ENCODE measurements at places on chromosomes 6 and 20.
A peak's percentile ranks its signal among the peaks of the same experiment; 100 is the strongest.

DNA sequence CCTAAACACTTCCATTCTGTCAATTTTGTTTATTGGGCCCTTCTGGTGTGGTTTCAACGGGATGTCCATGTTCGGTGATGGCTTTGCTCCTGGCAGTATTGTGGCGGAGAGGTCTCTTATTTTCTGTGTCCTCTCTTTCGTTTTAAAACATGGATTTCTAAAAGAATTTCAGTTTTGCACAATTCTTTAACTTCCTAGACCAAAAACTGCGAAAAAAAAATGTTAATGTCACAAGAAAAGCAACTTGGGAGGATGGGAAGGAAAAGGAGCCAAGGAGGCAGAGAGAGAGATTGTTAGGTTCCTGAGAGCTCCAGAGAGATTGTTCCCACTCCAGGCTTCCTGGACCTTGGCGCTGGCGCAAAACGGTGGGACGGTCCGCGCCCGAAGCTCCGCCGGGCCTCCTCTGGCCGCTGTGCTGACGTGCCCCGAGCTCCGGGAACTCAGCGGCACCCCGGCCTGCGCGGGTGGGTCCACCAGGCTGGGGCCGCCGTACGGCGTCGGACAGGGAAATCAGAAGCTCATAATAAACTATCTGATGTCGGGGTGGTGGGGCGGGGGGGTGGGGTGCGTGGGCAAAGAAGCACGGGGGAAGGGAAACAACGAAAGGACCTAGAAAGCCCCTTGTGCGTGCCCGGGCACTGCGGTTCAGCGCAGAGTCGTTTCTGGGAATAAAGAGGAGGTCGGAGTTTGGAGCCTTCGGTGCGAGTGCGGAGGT is 951 bp upstream of the OLIG3 start:
- no peak for DNase-seq

DNA sequence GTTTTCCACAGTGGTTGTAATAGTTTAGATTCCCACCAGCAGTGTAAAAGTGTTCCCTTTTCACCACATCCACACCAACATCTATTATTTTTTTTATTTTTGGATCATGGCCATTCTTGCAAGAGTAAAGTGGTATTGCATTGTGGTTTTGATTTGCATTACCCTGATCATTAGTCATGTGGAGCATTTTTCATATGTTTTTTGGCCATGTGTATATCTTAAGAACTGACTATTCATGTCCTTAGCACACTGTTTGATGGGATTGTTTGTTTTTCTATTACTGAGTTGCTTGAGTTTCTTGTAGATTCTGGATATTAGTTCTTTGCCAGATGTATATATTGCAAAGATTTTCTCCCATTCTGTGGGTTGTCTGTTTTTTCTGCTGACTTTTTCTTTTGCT is 820.1 kb downstream of the TENT5A start:
- no peak for DNase-seq

DNA sequence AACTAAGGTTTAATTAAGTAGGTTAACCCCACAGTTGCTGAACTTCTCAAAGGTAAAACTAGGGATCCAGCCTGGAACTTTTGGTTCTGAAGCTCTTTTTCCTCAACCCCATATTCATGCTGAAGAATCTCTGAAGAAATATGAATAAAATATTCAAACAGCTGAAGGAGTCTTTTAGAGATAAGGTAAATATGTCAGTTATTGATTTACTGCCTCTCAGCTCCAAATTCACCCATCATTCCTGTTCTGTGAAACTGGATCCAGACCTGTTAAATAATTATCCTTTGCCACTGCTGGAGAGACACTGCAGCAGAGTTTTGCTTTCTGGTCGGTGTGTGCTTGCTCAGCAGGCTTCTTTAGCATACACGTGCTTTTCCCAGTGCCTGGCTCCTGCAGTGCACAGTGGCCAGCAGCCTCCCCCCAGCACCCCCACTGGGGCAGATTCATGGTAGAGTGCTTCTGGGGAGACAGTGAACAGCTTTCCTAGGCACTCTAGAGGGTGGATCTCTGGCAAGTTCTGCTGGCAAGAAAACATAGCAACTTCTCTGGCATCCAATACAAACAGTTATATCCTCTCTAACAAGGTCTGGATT is 62.0 kb upstream of the BCLAF1 start:
- DNase-seq: peak; percentile 22

GRCh38 chr20:9359561-9360308 is 154.7 kb upstream of the LAMP5 start:
- DNase-seq: peak; percentile 65

DNA sequence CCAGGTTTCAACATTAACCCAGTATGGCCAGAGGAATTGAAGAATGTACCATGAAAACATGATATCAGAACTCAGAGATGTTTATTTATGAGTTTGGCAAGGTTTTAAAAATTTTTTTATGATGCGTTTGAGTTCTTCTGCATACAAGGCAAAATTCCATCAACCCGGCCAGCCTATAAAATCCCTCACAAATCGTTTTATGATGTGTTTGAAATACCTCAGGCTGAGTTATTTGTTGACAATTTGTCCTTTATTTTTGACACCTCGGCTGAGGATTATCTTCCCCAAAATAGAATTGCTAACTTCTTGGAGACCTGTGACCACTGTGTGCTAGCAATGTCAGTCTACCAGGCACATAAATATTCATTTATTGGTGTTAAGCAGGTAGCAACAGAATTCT is 91.9 kb upstream of the SLC24A3 start:
- no peak for DNase-seq

DNA sequence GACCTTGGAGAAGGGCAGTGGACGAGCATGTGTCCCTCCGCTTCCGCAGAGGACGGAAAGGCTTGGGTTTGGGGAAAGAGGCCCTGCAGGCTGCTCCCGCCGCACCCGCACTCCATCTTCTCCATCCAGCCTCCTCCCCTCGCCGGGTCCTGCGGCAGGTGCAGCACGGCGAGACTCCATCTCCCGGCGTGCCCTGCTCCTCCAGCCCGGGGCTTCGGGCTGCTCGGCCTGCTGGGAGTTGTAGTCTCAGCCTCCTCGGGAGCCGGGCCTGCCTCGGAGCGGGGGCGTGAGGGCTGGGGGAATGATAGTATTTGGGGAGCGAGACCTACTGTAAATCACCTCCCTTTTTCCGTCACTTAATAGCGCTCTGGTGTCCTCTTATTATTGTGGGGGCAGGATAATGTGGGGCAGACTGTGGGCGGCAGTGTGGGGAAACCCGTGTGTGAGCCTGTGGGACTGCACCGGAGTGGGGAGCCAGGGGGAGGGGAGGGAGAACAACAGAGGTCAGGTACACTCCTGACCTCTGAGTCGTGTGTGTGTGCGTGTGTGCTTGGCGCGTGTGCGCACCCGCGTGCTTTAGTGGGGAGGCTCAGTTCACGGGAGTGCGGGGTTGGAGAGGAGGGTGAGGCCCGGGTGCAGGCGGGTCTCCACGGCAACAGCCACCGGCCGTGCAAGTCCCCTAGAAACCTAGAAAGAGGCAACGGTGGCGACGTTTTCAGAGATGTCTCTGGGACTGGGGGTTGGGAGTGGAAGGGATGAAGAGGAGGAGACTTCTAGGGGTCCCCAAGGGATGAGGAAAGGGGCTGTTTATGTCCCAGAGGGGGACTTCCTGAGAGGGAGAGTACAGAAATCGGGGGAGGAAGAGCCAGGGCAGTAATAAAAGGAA is 4.1 kb downstream of the TTBK1 start:
- DNase-seq: peak; percentile 80

DNA sequence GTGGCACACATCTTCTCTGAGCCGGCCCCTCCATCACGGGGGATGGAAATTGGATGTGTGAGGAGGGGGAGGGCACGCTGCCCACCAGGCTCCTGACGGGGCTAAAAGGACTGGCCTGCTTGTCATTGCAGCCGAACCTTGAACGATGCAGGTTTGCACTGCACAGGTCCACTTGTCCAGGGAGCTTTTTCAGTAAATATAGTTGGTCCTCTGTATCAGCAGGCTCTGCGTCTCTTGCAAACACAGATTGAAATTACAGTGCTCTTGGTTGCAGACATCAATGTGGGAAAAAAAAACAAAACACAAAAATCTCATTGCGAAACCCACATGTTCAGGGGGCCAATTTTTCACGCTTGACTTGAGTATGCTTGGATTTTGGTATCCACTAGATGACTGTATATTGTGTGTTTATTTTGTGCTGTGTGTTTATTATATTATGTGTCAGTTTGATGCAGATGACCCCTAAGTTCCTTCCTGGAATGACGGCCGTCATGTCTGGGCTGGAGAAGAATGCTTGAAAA is 29.2 kb downstream of the ERMARD start:
- DNase-seq: no peak

DNA sequence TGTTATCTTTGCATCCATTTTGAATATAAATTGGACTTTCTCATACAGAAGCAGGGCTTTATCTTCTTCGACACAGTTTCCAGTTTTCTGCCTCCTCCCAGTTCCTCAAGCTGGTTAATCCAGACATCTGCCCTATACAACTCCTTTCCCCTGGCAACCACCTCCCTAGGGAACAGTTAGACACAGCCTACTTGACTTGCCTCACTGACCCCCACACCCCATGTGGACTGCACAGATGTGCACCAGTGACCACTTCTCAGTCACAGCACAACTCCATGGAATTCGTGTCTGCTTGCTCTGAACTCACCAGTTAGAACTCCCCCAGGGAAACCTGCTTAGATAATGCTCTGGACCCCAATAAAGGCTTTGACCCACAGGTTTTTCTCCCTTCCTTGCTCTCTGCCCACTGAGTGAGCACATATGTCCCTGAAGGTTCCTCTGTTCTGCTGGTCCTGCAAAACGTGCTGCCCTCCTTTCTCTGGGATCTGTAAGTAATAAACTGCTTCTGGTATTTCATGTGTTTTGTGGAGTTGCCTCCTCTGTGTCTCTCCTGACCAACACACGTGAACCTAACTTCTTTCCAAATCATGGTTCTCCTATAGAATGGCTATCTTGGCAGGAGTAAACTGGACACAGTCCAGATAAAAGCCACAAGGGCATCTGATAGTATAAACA is 351.2 kb downstream of the CD83 start:
- no peak for DNase-seq

DNA sequence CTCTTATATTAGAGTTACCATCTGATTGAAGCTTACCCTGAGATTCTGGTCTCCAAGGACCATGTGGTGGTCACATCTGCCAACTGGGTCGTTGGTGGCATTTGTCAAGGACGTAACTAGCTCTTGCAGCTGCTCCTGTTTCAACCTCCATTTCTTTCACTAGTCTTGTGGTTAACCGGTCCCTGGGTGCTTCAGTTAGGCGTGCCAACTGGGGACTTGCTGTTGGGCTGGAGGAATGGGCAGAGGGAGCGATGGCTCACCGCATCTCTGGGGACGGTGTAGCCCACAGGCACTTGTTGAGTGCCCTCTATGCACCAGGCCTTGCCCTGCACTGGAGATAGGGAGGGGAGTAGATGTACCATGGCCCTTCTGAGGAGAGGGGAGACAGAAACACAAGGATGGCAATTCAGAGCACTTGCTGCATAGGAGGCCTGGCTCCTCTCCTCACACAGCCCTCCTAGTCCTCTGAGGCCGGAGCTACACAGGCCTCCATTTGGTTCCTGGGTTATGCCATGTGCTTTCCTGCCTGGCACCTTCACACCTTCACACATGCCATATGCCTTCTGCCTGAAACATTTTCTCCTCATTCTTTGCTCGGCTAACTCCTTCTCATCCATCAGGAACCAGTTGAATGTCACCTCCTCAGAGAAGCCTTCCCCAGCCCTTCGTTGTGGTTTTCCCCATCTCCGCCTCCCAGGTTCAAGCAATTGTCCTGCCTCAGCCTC is 20.0 kb upstream of the ASXL1 start:
- no peak for DNase-seq

DNA sequence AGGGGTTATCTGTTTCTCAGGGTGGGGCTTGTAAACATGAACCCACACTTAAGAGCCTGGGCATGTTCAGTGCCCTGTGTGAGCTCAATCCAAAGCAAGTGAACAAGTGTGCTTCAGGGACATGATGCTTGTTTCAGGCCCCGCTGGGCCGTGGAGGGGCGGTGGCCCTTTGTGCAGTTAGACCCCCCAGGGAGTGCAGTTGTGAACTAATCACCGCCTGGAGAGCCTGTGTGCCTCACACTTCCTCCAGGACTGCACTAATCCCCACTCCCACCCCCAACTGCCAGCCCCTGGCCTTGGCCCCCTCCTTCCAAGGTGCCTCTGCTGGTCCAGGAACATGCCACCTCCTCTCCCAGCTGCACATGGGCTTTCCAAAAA is 58.1 kb downstream of the RREB1 start:
- DNase-seq: no peak

DNA sequence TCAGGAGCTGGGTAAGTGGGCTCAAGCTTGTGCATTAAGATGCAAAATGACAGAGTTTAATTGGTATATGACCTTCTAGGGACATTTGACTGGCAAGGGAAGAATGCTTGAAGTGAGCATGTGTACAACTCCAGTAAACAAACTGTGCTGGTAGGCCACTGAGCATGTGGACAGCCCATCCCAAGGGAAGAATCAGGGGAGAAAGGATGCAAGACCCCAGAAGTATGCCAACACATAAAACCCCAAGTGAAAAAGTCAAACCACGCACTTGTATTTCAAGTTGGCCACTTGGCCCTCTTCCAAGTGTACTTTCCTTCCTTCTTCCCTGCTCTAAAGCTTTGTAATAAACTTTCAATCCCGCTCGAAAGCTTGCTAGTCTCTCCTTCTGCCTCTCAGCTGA is 10.4 kb upstream of the THBD start:
- no peak for DNase-seq

- no peak for DNase-seq
Measured at GRCh38 chr6:42118162-42119001, 24.0 kb downstream of the C6orf132 start.

DNA sequence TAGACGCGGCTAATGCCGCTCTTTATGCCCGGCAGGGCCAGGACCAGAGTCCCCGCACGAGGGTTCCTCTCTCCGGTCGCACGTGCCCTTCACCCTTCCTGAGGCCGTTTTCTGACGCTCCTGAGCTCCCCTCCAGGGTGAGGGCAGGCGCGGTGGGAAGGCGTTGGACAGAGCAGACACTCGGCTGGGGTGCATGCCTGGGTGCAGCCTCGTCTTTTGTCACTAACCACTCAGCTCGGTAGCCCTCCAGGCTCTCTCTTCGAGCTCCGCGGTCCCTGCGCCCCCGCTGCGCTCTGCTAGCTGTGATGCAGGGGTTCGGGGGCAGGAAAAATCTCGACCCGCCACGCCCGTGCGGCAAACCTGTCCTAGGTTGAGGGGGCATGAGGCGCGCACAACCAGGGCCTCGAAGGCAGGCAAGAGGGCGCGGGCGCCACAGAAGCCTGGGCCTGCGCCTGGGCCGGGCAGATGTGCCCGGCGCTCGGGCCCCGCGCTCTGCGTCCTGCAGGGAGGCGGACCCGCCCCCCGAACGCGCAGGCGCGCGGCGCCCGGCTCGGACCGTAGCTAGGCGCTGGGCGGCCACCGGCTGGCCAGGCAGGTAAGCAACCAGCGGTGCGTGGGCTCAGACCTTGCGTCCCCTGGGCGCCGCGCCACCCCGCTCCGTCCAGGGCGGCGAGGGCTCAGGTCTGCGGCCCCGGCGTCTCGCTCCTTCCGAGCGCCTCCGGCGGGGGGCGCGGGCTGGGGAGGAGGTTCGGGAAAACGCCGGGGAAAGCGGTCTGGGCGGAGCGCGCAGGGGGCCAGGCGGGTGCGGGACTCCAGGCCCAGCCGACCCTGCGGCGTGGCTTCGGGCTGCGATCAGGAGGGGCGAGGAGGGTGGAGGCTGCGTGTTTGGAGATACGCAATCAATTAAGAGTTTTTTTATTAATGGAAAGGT is at the start of gene L3MBTL1:
Gene L3MBTL1, plus strand, starts transcription at position 548 of the 931 bp plus-strand sequence. CDS start 5,807 bp downstream, outside the sequence.
- DNase-seq: no peak

GRCh38 chr6:113004054-113004453 is 656.9 kb downstream of the RFPL4B start:
- no peak for DNase-seq
